Memory B cell (primary cell): ENCODE measurements at places on chromosomes 1 and 21.

DNA sequence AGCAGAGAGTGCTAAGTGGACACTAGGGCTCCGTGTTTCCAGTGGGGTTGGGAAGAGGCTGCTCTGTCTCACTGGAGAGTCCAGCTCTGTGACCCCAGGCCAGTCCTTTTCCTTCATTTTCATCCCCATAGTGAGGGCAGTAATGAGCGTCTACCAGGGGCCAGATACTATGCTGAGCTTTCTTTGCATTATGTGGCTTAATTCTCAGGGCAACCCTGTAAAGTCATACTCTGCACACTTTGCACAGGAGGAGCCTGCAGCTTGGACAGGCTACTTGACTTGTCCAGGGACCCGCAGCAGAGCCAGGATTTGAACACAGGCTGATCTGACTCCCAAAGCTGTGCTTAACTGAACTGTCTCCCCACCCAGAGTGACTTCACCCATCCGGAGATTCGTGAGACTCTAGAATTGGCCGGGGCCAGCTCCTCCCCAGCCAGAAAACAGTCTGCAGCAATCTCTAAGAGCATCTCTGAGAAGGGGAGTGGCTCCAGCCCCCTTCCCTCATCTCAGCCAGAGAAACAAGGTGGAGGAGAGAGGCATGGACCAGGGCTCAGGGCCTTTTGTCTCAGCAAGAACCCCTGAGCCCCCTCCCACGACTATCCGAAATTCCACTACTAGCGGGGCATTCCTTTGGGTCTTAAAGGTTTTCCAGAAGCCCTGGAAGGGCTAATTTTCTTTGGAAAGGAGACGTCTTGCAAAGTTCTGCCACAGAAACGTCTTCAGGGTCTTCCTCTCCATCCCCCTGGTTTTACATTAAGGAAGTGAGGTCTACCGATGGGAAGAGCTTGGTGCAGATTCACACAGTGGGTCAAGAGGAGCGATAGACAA lies 866 bp upstream of the FNDC5 start:
- peak; percentile 19 for DNase-seq

DNA sequence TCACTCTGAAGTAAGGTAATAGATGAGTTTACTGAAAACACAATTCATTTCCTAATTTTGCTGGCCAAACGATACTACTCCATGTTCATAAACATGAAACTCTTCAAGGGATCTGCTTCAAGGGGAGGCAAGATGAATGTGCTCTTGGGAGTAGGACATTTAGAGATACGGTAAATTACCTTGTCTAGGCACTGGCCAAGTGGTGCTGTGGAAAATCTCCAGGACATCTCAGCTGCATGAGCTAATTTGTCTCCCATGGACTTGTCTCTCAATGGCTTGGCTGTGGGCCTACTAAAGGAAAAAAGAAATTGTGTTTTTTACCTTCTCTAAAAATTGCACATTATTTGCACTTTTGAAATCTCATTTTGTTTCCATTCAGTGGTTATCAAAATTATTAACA lies 780.6 kb downstream of the LTN1 start:
- no peak for DNase-seq

GRCh38 chr21:46662765-46663500 lies 27.5 kb downstream of the PRMT2 start:
- DNase-seq: no peak

DNA sequence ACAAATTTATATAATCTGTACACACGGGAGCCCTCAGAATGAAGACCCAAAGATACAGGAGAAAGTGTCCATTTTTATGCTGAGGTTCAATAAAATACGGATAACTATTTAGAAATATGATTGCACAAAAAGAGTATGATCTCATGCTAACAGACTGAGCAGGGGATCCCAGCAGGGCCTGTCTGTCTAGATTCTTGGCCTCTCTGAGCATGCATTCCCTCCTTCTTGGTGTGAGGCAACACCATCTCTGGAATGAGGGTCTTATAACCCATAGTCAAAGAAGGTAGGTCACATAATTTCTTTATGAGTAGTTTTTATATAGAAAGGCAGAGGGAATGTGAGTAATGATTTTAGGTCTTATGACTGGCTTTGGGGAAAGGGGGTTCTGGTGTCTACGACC lies 5.4 kb downstream of the PRMT6 start:
- DNase-seq: no peak

DNA sequence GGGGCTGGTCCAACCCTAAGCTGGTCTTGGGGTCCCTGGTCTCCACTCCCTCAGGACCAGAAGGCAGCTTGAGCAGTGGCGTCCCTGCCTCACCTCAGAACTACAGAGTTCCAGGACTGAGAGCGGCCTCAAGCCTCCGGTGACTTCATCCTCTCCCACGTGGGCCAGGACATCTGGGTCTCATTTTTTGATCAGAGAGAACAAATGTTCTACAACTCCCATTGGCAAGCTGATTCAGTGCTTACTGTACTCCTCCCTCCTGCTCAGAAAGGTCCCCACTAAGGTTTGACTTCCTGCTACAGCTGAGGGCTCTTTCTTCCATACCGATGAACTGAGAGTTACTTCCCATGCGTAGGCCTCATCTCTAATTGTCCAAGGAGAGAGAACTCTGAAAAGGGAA lies 78.5 kb downstream of the PLXNA2 start:
- DNase-seq: no peak

- DNase-seq: no peak
These were observed 21.7 kb downstream of the APP start for GRCh38 chr21:26148840-26149354.

DNA sequence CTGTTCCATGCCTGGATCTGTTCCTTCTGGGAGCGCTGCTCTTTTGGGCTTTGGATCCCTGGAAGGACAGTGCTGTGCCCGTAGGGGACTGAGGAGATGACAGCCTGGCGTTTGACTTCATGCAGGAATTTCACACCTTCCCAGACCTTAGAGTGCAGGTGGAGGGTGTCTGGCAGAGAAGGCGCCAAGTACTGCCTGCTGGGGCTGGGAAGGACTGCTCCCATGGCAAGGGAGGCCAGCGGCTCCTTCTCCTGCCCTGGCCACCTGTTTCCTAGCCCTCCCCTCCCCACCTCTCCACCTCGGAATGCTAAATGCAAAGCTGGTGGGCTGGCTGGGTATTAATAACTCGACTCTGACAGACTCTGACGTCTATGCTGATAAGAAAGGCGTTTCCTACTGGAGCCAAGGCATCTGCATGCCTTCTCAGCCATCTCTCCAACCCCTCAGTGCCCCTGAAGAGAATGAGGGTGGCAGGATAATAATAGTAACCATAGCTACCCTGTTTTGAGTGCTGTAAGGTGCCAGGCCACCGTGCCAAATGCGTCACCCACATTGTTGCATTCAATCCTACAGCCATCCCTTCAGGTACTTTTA lies 17.5 kb upstream of the PDIK1L start:
- DNase-seq: no peak

GRCh38 chr1:214026985-214027384 lies 39.2 kb downstream of the PROX1 start:
- DNase-seq: no peak

DNA sequence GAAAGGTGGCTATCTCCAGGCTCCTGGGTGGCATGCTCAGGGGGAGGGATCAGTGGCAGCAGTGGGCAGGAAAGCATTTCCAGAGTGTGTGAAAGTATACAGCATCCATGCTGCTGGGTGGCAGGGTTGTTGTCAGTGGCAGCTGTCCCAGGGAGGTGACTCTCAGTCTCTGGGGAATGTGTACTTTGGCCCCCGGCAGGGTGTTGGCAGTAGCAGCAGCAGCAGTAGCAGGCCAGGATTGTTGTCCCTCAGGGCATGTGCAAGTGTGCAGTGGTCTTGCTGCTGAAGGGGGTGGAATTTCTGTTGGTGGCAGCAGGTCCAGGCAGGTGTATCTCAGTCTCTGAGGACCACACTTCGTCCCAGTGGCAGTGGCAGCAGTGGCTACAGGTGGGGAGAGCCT lies 71.7 kb upstream of the GUCA2B start:
- no peak for DNase-seq

- no peak for DNase-seq
These were observed 15.3 kb upstream of the NPHP4 start for GRCh38 chr1:6007318-6008083.

- DNase-seq: no peak
These were observed 111.4 kb downstream of the HLX start for GRCh38 chr1:220990427-220991339.

GRCh38 chr1:44785501-44786137 lies 2.4 kb downstream of the BEST4 start:
- no peak for DNase-seq

GRCh38 chr1:204493145-204493983 lies 1.2 kb downstream of the PIK3C2B start:
- no peak for DNase-seq

DNA sequence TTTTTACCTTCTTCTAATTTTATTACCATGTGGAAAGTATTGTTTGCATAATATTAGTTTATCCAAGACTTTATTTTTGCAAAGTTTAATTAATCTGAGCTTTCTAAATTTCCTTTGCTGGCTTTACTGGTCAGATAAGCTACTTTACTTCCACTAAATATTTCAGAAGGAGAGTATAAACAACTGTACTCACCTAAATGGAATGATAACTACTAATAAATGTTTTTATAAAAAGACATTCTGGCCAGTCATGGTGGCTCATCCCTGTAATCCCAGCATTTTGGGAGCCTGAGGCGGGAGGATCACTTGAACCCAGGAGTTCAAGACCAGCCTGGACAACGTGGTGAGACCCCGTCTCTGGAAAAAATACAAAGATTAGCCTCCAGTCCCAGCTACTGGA lies 36.0 kb downstream of the ATP8B2 start:
- DNase-seq: no peak

GRCh38 chr1:56584910-56585528 lies 5.7 kb upstream of the PLPP3 start:
- DNase-seq: peak; percentile 28

DNA sequence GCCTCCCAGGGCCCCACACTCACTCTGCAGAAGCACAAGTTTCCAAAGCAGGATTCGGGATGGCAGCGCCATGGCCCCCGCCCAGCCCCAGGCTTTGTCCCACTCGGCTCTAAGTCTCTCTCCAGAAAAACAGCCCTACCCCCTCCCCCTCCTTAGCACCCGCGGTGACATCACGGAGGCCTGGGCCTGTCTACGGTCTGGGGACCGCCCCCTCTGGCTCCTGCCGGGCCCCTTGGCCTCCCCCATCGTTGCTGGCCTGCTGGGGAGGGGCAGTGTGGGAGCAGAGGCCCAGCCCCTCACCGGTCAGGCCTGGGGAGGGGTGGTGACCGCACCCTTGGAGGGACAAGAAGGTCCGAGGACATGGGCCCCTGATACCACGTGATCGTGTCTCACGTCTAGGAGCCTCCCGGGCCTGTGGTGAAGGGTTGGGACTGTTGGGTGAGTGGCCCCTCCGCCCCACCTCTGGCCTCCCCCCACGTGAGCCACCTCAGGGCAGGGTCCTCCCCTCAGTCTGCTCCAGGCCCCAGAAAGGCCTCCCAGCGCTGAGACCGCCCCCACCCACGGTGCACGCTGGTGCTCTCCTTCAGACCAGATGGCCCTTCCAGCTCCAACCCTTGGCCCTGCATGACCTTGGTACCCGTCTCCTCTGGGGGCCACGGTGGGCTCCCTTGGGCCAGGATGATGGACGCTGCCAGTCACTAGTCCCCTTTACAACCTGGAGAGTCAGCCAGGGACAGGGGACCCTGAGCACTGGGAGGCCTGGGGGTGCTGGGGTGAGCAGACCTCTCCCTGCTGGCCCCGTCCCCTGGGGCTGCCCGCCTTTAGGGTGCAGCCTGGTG lies at the start of gene MXRA8:
MXRA8 (minus strand) TSS at position 123 of the 839 bp plus-strand sequence; CDS start at position 72, 51 bp downstream.
- no peak for DNase-seq

DNA sequence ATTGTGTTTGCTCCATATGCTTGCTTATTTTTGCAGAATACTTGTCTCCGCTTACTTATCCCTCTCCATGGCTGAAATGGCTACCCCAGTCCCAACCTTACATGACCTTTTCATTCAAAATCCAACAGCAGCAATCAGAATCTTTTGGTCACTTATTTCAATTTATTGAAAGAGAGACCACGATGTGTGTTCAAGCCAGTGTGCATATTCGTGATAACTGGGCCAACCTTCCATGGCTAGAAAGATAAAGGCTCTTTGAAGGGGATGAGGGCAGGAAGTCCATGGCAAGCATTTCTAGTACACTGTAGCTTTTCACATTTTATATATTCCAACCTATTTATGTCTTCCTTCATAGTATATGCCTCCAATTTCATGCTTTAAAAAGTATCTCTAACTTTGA lies 23.1 kb downstream of the HSD11B1 start:
- no peak for DNase-seq

DNA sequence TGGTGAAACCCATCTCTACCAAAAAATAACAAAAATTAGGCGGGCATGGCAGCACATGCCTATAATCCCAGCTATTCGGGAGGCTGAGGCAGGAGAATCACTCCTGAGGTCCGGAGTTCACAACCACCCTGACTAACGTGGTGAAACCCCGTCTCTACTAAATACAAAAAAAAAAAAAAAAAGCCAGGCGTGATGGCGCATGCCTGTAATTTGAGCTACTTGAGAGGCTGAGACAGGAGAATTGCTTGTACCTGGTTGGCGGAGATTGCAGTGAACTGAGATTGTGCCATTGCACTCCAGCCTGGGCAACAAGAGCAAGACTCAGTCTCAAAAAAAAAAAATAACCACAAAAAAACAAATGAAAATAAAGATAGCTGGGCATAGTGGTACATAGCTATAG lies 42.3 kb downstream of the CC2D1B start:
- no peak for DNase-seq

DNA sequence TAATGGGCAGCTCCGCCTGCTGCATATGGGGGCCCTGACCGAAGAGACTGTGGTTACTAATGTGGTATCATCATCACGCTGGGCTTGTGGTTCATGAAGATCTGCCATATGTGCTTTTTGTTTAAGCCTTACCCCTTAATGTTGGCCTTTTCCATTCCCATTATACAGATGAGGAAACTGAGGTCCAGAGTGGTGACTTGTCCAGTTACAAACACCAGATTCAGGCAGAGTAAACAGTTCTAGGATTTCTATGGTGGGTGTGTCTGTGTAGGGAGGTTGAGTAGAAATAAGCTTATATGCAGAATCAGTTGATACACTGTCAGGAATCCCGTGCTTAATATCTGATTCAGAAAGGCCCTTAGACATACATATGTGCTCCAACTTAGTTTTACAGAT lies 691 bp downstream of the UTP11 start:
- no peak for DNase-seq

DNA sequence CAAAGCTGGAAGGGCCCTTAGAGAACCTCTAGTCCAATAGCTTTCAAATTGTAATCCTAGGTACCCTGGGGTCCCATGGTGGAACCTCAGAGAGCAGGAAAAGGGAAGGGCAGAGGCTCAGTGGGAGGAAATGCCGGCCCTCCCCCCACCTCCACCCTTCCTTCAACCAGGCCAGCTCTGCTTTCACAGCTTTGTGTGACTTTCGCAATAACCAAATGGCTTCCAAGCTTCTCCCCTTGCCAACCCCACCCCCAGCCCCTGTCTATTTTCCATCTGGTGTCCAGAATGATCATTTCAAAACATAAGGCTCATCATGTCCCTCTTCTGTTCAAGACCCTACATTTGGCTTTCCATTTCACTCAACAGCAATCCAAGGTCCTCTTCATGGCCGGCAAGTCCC lies 74.4 kb downstream of the CD58 start:
- no peak for DNase-seq
